ENCODE measurements at places on chromosomes 11 and 22.

DNA sequence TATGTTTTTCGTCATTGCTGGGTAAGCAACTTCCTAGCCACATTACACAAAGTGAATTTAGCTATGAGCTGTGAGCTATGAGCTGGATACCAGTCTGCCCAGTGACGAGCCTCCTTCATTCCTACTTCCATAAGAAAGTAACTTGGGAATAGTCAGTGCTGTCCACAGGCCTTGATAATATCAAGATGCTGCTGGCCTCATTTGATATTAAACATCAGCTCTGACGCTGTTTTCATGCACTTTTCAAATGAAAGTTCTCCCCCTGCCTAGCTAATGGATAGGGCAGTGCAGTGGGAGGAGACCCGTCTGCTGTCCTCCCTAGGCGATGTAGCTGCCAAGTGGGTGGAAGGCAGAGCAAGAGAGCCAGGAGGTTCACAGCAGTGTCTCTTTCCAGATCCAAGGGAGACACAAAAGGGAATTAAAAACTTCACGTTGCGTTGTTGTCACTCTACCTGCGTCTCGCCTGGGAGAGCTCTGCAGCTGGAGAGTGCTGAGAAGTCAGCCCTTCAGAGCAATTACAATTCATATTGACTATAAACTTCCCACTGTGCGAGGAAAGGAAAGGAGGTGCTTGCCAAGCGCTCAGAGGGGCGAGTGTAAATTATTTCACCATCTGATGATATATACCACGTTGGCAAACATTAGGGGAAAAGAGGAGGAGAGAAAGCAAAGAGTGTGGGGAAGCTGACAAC is 861.4 kb downstream of the NTM start:
- no peak for DNase-seq

GRCh38 chr11:77418155-77418970 is 55.5 kb downstream of the PAK1 start:
- no peak for DNase-seq

GRCh38 chr22:42069801-42070516 is 653 bp downstream of the NAGA start:
- DNase-seq: no peak

GRCh38 chr22:50599816-50600455 is 657 bp upstream of the MAPK8IP2 start:
- DNase-seq: no peak

- no peak for DNase-seq
These were observed 66.3 kb downstream of the LDLRAD3 start for GRCh38 chr11:36010010-36010740.

Measured in GOT3 (cell line).